IMR-90 (cell line): ENCODE measurements at places on chromosomes 5 and 9.

- DNase-seq = no peak
These were observed 286.7 kb downstream of the NR3C1 start for GRCh38 chr5:143116814-143117213.

DNA sequence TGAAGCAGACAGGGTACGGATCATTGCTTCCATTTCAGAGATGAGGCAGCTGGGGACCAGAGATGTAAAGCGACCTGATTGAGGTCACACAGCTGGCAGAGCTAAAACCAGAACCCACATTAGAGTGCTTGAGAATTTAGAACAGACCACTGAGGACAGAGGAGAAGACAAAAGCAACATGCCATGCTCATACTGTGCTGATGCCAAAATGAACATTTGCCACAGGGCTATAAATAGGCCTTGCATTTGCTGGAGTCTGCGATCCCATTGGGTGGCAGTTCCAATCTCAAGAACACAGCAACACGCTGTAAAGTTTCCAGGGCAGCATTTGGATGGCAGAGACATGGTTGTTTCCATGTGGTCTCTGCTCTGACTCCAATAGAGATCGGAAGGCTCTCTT, 222.4 kb upstream of the TBC1D2 start:
- DNase-seq = no peak

DNA sequence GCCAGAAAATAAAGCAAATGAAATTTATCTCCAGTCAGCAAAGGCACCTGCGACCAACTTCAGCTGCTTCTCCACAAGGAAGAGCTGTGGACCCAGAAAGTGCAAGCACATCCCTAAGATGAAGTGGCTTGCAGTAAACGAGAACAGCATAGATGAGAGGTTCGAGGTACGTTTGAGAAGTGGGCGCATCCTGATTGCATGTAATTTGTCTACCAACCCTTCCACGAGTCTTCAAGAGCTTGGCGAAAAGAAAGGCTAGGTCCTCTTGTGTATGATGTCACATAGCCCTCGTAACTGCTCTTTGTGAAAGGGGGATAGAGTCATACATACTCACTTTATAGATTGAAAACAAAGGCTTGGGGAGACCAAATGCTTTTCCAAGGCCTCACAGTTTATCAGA, 6.0 kb upstream of the LCP2 start:
- no peak for DNase-seq

DNA sequence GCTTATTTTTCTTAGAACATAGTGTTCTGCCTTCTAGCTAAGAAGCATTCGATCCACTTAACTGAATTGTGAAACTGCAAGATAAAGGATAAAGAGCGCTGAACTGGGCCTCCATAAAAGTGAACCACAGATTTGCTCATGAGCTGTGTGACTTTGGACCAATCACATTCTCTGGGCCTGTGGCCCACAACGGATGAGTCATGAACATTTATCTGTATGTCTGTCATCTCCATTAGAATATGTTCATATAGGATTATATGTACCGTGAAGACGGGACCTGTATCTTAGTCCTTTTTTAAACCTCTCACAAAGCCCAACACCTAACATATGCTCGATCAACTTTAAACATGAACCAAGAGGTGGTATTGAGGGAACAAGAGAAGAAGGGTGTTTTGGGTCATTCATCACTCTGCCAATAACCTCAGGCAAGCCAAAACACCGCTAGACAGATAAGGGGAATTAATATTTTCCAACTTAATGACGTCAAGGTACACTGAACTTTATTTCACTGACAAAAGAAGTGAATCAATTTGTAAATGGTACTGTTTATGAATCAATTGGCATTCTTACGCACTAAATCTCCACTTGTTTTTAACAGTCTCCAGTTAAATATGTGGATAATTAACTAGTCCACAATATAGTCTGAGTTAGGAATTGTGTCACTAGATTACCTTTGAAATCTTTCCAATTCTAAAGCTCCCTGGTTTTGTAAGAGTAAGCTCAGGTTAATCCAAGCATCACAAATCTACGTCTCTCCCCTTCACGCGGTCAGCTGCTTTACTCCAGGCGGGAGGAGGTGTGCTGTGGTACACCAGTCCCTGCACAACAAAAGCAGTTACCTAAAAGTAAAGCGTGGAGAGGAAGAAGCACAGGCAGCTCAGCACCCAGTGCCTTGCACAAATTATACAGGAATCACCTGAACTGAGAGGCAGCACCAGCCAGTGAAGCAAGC, 1.6 kb downstream of the TMEM245 start:
- DNase-seq = peak; percentile 89
